Cortex of kidney (tissue), 1 donor: ENCODE measurements at places on chromosomes 5 and 9.

DNA sequence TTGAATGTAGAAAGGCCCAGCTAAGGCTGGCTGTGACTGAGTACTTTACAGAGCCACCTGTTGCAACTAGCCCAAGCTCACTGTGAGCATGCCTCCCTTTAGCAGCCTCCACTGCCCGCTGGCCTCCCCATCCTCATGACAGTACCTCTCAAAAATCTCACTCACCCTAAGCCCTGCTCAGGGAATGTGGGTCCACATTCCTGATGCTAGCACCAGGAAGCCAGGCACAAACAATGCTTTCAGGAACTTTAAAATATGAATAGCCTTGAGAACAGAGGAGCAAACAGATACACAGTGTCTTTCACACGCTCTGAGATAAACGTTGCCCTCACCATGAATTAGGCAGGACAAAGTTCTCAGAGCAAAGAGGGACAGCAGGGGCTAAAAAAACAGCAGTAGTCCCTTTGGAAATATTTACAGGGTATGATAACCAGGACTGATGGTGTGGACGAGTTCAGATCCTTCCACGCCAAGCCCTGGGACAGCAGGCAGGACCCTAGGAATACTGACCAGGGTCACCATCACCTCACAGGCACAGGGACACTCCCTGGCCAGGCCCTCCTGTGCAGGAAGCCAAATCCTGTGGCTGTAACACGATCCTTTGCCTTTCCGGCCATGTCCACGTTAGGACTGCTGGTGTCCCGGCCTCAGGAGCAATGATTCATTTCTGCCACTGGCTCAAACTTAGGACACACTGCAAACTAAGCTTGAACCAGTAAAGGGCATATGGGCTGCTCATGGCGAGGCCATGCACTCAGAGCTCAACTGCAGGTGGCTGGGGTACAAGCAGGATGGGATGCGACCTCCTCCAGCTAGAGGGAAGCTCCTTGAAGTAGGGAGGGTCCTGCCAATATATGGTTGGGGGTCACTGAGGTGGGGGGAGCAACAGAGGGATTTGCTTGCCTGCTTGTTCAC lies 9.6 kb downstream of the ACSL6 start:
- no peak for DNase-seq

DNA sequence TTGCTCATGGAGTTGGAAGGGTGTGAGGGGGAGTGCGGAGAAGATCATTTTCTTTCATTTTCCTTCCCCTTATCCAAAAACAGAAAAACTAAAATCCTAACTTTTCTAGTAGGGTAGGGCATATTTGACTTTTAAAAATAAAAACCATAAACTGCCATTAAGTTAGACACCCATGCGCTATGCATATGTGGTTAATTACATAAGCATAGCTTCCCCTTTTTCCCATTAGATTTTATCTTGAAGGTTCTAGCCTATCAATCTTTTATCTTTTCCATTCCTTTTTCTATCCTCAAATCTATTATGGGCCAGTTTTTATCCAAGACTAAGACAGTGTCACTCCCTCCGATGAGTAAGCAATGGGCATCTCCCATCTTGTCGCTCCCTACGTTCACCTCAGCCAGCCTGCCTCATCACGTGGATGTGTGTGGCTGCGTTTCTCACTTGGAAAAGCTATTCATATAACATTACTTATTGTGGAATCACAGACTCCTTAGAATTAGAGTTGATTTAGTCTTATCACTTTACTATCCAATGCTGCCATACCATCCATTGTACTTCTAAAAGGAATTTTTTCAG lies 49.2 kb downstream of the PCSK5 start:
- DNase-seq: no peak

- DNase-seq: no peak
Measured at GRCh38 chr5:108196276-108196675, 185.6 kb downstream of the FBXL17 start.

DNA sequence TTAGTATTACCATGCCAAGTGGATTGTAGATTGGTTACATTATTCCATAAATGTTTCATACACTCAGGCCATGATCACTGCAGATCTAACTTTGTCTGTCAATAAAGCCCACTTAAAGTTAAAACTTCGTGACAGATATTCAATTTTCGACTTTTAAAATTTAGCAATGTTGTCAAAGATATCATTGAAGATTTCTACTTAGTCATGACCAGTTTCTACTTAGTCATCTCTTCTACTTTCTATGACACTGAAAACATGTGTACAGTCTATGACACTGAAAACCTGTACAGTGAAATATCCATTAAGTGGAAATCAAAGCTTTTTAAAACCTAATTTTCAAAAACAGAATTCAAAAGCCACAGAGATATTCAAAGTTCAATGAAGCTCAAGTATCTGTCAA lies 258.2 kb downstream of the MCTP1 start:
- DNase-seq: no peak

DNA sequence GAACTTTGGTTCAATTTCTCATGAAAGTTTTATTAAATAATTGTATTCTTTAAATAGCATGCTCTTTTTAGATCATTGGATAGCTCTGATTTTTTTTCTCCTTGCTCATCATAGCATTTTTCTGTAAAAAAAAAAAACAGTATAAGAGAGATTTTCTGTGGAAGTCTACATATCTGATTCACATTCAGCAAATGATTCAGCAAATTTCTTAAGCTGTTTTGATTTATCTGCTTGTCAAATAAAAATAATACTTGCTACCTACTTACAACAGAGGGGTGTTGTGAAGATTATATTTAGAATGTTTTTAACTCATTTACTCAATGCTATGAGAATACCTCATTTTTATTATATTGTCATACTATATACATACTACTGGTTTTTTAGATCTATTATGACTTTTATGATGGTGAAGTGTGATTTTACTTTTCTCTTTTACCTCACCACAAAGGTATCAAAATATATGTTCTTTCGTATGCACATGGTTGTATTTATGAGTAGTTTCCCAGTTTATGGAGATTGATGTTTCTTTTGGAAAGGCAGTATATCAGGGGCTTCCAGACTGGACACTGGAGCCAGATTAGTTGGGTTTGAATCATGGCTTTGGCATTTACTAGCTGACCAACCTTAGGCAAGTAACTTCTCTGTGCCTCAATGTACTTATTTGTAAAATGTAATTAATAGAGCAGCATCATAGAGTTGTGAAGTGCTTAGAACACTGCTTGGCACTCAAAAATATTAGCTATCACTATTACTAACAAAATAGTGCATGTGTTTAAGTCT lies 25.5 kb downstream of the TNPO1 start:
- no peak for DNase-seq

- no peak for DNase-seq
Measured at GRCh38 chr5:73292816-73293459, 119.9 kb downstream of the TMEM174 start.

DNA sequence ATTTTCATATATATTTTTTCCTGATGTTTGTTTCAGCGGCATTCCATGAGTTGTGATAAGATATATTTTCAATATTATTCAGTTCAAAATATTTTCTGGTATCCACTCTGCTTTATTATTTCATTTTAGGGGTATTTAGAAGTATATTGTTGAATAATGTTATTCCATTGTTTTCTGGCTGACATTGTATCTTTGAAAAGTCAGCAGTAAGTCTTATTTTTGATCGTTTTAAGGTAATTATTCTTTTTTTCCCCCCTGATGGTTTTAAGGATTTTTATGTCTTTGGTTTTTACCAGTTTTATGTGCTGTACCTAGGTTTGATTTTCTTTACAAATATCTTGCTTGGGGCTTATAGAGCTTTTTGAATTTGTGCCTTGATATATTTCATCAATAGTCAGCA lies 6.6 kb upstream of the GLRA1 start:
- DNase-seq: no peak

DNA sequence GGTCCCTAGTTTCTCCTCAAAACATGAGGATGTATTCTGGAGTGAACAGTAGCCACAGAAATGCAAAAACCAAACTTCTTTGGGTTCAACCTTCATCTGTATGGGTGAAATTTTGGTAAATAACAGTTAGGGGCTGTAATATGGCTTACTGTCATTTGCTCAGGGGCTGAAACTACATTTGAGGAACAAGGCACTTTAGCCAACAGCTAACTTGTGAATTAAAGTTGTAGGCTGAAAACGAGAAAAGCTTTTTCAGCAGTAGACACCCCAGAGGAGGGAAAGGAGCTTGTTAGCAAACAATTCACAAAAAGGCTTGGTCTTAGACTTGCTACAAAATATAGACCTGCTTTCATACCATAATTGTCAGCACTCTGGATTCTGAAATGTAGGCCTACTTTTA lies 6.6 kb downstream of the TMEM171 start:
- no peak for DNase-seq

- DNase-seq: no peak
Measured at GRCh38 chr9:120885958-120886357, 9.0 kb upstream of the PHF19 start.

DNA sequence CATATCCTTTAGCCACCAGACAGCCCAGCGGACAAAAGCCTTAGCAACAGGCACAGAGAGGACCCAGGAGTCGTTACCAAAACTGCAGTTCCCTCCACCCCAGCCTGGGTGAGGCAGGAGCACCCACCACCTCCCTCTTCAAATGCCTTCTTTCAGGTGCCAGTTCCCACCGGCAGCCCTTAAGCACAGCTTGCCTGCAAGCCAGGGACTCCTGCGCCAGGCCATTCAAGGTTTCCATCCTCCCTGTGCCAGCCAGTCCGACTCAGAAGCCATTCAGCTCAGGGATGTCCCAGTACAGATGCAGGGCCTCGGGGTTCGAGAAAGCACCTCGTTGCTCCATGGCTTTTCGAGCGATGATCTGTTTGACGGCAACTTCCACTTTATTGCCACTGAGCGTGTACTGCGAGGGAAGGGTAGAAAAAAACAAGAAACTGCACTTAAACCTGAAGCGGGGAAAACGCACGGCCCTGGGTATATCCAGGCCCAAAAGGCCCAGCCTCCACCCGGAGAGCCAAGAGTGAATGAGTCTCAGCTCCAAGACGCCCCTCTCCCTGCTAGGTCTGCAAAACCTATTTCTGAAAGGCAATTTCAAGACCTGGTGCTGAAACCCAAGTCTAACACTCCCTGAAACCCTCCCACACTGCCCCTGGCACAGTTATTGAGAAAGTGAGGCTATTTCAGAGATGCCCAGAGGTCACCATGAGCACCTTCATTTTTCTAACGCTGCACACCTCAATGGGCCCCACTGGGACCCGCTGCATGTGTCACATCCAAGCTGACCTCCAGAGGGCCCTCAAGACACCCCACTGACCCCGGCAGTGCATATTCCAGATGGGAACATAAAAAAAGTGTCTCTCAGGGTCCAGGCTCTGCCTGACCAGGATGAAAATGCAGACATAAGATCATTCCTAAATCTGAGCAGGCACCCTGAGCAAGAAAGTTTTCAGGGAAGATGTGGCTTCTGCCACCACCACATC lies 36.8 kb upstream of the ZNF354A start:
- DNase-seq: no peak

GRCh38 chr5:113463032-113463431 lies 25.2 kb downstream of the MCC start:
- DNase-seq: no peak

DNA sequence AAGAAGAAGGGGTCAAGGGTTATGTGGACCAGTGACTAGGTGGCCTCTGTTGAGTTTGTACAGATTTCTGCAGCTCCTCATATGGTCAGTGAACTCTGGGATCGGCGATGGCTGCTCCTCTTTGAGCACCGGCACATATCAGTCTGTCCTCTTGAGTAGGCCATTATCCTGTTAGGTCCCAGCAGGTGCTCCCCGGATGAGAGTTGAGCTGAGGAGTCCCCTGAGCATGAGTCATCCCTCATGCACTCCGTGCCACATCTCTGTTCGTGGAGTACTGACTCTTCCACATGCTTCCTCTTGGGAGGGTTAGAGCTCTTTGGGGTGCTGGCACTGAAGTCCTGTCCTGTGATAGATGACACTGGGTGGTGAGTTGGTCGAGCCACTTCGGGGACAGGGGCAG lies 143.7 kb downstream of the PTTG1 start:
- DNase-seq: no peak

DNA sequence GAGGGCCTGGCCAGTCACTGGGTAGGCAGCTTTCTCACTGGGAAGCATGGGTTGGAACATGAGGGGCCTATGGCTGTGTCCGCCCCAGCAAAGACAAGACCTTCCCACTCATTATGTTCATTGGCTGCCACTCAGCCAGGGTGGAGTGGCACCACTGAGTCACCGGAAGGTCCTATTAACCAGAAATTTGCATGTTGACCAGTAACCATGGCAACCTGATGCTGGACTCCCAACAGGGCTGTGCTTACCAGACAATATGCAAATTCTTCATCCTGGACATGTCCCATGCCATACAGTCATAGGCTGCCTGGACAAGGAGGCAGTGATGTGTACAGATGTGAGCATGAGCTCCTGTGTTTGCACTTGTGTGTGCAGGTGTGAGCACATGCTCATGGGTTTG lies 66.7 kb downstream of the PSD2 start:
- DNase-seq: no peak
